ENCODE measurements at places on chromosomes 4 and X.

DNA sequence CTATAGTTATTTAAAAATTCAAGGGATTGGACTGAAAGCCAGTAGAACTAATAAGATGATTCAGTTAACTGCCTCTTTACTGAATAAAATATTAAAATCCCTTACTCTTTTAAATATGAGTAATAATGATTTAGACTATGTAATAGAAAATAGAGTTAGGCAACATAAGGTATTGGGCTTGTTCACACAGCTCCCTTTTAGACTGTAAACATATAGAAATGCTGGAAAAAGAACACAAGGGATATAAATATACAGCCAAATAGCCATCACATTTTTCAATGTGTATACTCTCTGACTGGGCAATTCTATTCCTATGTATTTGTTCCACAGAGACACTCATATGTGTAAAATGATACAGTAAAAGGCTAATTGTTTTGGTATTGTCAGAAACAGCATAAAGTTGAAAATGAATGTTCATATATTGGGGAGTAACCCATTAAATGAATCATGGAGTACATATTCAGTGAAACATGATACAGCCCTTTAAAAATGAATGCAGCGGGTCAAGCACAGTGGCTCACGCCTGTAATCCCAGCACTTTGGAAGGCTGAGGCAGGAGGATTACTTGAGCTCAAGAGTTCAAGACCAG is 129.8 kb downstream of the TBC1D19 start:
- DNase-seq = no peak

GRCh38 chr4:74983253-74983635 is 50.3 kb downstream of the PARM1 start:
- no peak for DNase-seq

GRCh38 chr4:150089732-150090131 is 11.5 kb downstream of the DCLK2 start:
- no peak for DNase-seq

DNA sequence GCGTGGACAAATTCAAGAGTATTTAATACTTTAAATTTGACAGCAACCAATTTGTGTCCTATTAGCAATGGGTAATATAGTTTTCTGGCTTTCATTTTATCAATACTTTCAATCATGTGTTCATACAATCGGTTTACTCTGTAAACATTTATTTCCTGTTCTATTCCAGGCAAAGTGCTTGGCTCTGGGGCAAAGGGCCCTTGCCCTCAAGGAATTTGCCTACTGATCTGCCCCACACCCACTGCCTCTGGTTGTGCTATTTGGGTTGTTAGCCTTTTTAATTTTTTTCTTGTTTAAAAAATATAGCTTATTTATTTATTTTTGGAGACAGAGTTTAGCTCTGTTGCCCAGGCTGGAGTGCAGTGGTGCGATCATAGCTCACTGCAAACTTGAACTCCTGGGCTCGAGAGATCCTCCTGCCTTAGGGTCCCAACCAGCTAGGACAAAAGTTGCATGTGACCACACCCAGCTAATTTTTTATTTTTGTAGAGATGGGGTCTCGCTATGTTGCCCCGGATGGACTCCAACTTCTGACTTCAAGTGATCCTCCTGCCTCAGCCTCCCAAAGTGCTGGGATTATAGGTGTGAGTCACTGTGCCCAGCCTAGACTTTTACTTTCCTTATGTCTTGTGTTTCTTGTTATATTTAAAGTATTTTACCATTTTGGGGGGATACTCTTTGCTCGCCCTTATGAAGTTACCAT is 30.7 kb upstream of the CBR4 start:
- no peak for DNase-seq

GRCh38 chr4:186105647-186106321 is 1.3 kb downstream of the FAM149A start:
- no peak for DNase-seq

DNA sequence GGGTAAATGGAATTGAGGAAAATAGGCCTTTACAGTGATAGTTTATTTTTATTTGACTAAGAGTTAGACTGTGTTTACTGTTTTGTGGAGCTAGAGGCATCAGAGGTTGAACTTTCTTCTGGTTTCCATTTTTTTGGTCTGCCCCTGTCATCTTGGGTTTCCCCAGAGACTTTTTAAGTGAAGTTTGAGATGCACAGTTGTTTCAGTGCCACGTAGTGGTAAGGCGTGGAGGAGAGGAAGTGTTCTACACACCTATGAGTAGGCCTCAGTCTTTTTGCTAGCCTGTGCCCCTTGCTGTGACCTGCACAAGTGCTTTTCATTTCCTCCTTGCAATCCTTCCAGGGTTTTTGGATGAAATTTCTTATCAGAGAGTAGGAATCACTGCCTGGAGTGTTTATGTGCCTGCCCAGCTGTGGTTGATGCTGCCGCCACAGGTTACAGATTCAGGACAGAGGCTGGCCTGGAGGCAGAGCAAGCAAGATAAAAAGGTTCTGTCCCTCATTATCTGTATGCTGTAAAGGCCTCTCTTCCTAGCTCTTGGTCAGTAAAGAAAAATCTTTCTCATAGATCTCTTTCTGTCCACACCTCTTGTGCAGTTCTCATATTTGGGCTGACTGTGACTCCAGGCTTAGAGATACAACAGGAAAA is 12.5 kb upstream of the HSFX4 start:
- DNase-seq = no peak

GRCh38 chrX:99798936-99799335 is 611.1 kb downstream of the PCDH19 start:
- peak; percentile 4 for DNase-seq

GRCh38 chr4:84574069-84574720 is 8.7 kb upstream of the CDS1 start:
- DNase-seq = no peak

DNA sequence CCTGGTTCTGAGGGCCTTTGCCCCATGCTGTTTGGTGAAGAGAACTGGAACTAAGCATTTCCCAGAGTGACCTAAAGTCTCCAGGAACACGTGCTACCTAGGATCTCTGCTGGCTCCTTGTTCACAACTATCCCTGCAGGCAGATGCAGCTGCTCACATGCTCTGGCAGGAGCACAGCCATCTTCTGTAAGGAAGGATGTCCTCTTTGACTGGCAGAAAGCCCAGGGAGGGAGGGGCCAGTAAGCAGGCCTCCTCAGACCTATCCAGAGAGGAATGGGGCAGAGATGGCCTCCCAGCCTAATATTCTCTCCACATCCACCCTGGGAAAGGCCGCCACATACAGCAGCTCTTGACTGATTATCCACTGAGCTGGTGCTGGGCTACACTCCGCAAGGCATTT is 142.8 kb upstream of the EOLA2 start:
- DNase-seq = no peak

Data from amniotic epithelial cell (primary cell).